ENCODE measurements at places on chromosomes 12 and 14.

GRCh38 chr12:94916663-94917062 lies 86.8 kb downstream of the NDUFA12 start:
- no peak for DNase-seq

GRCh38 chr12:57452937-57453509 lies 2.1 kb upstream of the INHBE start:
- no peak for DNase-seq

- DNase-seq, result no peak
These were observed 50.7 kb upstream of the PTPRR start for GRCh38 chr12:70971001-70971794.

DNA sequence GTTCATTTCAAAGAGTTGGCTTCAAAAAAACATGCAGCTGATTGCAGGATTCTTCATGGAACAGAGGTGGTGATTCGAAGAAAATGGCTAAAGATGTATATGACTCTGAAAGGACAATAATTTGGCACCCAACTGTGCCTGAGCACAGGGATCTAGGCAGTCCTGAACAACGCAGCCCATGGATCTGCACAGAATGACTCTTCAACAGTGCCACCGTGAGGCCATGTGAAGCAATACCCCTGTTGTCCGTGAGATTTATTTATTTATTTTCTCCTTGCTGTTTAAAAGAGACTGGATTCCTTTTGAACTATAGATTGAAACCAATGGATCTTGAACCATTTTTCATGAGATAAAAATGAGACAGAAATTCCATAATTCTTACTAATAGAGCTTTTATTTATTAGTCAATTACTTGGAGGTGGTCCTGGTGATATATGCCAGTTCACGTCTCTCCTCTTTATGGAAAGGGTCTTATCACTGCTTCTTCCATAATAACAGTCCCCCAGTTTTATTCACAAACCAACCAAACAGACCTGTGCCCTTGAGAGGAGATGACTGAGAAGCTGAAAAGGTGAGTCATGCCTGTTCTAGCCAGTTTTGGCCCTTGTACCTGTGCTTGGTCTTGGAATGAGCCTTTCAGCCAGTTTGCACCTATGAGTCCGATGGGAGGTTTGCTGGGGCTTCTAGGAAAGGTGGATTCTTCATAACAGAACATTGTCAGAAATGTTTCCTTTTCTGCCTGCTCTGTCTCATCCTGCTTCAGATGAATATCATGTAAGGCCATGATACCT lies 1598.3 kb downstream of the AACS start:
- DNase-seq, result no peak

- DNase-seq, result no peak
These were observed 50.8 kb upstream of the MAX start for GRCh38 chr14:65153101-65153500.

DNA sequence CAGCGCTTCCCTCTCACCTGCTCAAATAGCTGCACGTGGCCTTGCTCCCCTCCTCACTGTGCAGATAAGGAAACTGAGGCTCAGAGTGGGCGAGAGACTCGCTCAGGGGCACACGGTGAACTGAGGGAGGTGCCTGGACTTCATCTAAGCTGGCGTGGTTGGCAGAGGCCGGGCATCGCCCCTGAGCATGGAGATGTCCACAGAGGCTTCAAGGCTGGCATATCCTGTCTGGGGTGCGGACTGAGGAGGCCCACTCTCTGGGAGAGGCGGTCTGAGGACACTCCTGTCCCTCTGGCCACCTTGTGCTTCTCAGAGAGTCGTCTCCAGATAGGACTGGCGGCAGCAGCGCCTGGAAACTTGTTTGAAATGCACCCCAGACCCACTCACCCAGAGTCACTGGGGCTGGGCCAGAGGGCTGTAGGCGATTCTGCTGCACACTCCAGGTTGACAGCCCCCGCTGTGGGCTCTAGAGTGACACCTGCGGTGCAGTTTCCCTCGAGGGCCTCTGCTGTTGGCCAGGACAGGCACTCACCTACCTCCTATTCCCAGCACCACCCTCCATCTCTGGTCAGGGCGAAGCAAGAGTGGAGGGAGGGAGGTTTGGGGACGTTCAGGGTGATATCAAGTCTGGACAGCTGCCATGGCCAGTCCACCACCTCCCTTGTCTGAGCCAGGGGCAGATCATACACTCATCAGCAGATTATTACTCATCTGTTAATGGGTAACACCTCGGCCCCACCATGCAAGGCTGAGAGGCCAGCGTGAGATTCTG lies 11.2 kb upstream of the LBHD2 start:
- no peak for DNase-seq

- no peak for DNase-seq
These were observed 12.4 kb downstream of the MTERF2 start for GRCh38 chr12:106974511-106974910.

GRCh38 chr12:18676996-18677588 lies 60.7 kb downstream of the PLCZ1 start:
- no peak for DNase-seq

DNA sequence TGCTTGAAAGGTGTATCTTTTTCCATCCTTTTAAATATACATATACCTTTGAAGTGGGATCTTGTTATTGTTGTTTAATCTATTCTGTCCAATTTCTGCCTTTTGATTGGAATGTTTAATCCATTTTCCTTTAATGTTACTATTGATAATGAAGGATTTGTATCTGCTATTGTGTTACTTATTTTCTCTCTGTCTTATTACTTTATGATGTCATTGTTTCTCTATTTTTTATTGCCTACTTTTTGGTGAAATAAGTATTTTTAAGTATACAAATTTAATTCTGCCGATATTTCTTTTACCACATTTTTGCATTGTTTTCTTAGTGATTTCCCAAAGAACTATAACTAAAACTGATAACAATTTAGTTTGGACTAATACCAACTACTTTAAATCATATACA lies 121.8 kb downstream of the RASSF9 start:
- DNase-seq, result no peak

GRCh38 chr14:104238424-104239184 lies 100.2 kb downstream of the KIF26A start:
- no peak for DNase-seq

DNA sequence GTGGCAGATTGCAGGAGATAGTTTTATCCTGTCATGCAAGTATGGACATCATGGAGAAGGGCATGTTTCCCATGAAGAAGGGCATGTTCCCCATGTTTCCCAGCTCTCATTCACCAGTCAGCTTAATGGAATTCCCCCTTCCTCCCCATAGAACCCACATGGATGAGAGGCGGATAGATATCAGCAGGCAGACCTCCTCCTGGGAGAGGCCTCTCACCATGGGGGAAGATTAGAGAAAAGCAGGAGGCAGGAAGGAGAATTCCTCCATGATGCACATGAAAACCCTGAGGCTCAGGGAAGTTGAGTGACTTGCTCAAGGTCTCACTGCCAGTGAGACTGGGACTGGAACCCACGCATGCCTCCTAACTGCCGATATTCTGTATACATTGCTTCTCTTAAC lies 92.9 kb upstream of the FOXN3 start:
- no peak for DNase-seq

GRCh38 chr14:68409387-68409786 lies 383.5 kb downstream of the ZFP36L1 start:
- DNase-seq, result no peak

- no peak for DNase-seq
These were observed 34.9 kb downstream of the AEBP2 start for GRCh38 chr12:19474147-19474546.

GRCh38 chr12:53059434-53060063 lies 9.7 kb downstream of the TNS2 start:
- DNase-seq, result no peak

DNA sequence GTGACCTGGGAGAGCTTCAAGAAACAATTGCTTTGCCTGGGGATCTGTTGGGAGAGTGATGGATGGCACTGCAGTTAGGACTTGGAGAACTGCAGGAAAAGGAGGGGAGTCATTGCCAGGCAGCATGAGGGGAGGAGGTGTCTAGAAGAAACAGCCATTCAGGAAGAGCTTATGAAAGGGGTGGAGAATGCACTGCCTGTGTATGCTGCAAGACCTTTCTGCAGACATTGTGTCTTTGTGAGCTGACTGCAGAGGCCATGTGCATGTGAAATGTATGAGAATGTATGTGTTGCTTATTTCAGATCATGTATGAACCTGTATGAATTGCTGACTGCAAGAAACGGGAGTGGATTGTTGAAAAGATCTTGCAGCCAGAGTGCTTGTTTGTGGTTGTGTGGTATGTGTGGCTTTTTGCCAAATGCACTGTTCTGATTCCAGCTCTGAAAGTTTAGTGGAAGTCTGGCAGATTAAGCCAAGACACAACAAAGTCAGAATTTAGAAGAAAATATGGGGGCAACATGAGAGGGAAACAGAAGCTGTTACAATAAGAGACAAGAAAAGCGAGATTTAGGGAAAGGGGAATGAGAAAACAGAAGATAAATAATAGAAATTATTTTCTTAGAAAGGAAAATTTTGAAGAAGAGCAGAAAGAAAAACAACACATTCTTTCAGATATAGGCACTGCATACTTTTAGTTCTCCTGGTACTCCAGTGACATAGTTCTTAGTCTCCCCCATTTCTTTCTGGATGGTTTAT lies 9.8 kb upstream of the RIMKLB start:
- DNase-seq, result peak; percentile 22

- DNase-seq, result no peak
These were observed 18.5 kb upstream of the CCDC175 start for GRCh38 chr14:59595071-59595470.

DNA sequence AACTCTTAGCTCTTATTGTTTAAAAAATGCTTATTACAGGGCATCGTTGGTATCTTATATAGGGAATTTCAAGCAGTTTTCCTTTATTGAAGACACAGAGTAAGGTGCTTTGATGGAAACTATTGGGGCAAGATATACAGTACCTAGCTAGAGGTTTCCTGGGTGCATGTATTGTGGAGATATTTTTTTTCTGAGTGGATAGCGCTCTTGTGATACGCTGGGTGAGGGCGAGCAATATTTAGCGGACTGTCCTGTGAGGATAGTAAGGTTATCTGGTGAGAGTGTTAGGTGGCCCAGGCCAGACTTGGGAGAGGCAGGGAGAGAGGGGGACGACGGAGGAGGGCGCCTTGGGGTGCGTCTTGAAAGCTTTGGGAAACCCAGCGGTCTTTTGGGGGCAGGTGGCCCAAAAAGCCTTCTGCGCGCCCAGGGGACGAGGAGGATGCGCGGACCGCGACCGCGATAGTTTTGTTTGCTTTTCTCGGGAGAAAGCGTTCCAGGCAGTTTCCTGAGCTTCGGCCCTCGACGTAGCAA lies 596 bp upstream of the BICD1 start:
- no peak for DNase-seq

- no peak for DNase-seq
These were observed 214.7 kb upstream of the SYT10 start for GRCh38 chr12:33654313-33654712.

DNA sequence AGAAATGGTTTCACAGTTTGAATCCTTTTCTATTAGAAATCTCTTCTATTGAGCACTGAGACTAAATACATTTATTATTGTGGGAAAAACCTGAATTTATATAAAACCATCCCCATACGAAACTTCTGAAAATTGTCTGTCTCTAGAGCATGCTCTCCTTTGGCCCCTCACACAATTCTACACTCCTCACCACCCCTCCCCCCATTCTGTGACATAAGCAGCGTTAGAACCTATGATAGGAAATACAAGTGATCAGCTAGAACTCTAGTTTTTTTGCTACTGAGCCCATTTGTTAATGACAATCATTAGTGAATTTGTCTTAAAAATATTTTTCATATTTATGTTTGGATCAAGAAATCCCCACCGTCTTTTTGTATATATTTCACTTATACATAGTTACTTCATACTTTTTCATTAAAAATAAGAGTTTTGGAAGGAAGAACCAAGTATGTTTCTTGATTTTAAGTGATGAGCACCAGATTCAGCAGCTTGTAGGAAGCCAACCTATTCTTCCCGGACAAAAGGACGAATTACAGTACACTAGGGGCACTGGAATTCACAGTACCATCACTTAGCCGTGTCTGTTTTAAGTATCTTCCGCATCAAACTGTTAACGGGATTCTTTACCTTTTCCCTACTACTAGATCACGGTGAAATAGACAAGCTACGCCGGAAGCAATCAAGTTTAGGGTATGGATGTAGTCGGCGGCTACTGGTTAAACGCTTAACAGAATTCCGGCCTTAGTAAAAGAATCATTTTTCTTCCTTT lies 724 bp downstream of the GTSF1 start:
- no peak for DNase-seq

GRCh38 chr14:93067088-93067487 lies 48.6 kb downstream of the ITPK1 start:
- DNase-seq, result no peak

GRCh38 chr14:30355431-30355913 lies 203.5 kb upstream of the G2E3 start:
- DNase-seq, result peak; percentile 47

GRCh38 chr14:23939607-23940326 lies 13.8 kb upstream of the DHRS4 start:
- DNase-seq, result no peak

DNA sequence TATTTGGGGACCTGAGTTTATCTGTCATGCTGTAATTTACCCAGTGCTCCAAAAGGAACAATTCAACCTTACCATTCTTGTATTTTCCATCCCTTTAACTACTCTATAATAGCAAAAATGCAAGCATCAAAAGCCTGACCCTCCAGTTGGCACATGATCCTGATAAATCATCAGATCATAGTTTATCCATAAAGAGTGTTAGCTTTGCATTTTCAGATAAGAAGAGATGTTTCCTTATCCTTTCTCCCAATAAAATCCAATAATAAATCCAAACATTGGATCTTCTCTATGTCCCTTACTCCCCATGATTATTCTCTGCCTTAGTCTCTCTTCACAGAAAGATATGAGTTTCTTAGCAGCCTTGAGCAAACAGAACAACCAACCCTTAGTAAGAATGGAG lies 134.9 kb downstream of the FSCB start:
- no peak for DNase-seq

DNA sequence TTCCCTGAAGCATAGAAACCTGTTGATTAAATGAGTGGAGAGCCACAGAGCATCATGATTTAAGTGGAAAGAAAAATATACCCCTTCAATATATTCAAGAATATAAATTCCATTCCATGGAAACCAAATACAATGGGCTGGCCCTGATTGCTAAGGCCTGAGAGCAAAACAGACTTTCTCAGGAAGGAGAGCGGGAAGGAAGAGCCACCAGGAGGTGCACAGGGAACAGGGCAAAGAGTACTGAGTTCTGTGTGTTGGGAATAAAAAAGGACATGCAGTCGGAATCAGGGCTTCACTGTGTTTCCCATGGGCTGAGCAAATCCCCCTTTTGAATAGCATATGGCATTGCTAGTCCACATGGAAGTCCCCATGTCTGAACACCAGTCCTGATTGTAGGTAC lies 69.7 kb upstream of the PLEKHG3 start:
- DNase-seq, result no peak

DNA sequence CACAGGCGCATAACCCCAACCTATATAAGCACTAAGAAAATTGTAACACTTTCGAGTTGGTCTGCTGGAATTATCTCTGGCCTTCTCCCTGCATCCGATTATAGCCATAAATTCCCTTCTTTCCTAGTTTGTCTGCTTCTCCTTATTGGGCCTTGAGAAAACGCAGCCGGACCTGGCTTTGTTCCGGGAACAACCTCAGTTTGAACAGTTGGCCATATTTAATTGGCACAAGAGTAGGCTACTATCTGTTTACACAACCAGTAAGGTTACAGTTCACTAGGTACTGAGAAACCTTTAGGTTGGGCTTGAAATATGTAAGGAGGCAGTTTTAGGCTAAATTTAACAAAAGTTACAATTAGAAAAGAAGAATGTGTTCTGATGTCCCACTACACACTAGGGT lies 176.1 kb downstream of the IPO8 start:
- DNase-seq, result no peak
